Activated CD4-positive, alpha-beta T cell treated with anti-CD3 and anti-CD28 coated beads, Interleukin-2, Interleukin-6, amounts not matched to agents 100 ng/mL and 50 ng/mL, durations not matched to agents 16 hours and 8 hours (primary cell): ENCODE measurements at places on chromosomes 1 and 21.

DNA sequence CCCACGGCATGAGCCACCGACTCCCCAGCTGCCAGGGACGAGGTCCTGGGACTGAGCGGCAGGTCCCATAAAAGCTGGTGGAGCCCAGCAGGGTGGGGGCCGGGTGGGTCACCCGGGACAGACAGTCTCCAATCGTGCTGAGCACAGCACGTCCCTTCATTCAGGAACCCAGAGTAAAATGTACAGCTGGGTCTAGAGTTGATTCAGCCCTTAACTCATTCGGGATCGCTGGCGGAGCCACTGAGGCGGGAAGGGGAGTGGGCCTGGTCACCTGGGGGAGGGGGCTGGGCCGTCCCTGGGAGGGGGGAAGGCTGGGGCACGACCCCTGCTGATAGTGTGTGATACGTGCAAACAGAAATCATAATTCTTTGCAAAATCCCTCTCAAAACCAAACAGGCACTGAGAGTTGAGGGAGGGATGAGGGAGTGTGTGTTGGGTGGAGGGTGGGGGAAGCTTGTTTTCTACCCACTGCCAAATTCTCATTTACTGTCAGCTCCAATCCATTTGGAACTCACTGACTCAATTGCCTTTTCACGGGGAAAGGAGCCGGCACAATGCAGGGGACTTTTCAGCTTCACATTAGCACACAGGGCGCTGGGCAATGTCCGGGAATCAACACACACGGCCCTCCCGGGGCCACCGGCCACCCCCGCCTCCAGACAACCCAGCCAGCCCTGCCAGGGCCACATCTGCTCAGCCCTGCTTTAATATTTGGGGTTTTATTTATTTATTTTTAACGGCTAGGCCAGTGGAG is 13.8 kb downstream of the CASZ1 start:
- no peak for DNase-seq

DNA sequence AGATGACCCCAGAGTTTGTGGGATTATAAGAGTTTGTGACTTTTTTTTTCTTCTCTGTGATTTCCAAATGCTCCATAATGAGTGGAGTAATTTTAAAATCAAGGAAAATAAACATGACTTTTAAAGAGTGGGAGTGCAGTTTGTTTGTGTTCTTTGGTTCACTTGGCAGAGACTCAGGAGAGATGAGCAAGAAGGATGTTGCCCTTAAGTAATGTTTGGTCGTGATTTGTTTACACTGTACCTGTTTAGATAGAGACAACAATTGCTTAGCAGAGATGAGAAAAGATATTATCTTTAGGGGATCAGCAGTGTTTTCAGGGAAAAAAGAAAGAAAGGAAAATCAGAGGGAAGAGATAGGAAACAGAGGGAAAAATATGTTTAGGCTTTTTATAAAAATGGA is 170.8 kb downstream of the ADSS2 start:
- no peak for DNase-seq

DNA sequence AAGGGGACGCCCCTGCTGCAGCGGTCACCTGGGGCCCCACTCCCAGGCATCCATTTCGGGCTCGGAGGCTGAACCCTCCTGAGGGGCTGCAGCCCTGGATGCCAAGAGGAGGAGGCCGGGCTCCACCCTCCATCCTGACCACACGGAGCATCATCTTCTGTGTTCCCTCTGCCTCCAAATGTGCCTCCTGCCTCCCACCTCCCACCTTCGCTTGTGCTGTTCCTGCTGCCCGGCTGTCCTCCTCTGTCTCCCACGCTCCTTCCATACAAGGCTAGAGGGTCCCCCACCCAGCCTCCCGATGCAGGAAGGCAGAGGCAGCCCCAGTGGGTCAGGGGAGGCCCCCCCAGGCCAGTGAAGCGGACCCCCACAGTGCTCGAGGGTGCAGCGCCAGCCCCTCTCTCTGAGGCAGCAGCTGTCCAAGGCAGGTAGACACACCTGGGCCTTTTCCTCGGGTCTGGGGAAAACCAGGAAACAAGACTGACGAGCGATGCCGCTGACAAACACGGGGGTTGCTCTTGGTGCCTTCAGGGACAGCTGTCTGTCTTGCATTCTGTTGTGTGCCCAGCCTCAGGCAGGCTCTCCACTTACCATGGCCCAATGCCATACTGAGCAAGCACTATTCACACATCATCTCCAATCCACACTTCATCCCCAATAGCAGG is 16.8 kb upstream of the PLEKHG5 start:
- no peak for DNase-seq

GRCh38 chr21:36175771-36176565 is 19.3 kb downstream of the DOP1B start:
- no peak for DNase-seq

DNA sequence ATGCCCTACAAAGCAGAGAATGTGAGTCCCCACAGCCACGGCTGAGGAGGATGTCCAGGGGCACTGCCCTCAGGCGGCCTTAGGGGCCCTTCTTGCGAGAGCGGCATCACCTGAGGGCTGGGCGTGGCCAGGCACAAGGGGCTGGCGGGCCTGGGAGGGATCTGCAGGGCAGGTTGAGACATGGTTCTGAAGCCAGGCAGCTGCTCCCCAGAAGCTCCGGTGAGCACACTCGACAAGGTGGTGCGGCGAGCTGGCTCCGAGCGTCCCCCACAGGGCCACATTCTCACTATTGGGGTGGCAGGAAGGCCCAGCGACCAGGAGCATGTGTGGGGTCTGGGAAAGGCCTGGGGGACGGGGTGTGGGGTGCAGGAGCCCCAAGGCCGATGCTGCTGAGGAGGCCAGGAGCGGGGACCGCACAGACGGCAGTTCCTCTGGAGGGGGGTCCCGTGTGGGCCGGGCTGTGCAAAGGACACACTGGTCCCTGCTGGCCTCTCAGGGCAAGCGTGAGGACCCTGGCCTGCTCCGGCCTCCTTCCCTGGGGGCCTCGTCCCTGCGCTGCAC is 47.2 kb downstream of the MORN1 start:
- DNase-seq, result no peak

DNA sequence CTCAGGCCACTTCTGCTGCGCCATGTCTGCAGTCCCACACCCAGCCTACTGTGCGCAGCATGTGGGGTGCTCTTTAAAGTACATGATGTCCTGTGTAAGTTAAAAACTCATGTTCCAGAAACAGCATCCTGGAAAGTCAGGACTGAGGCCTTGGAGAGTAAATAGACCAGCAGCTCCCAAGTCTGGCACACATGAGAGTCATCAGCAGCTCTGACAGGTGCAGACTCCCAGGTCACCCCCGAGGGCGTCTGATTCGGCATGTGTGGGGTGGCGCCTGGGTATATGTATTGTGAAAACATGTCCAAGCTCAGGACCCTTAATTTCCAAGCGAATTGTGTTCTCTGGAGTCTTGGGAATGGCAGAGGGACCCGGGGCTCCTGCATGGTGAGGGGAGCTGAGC is 120.1 kb upstream of the RUNX3 start:
- DNase-seq, result no peak

DNA sequence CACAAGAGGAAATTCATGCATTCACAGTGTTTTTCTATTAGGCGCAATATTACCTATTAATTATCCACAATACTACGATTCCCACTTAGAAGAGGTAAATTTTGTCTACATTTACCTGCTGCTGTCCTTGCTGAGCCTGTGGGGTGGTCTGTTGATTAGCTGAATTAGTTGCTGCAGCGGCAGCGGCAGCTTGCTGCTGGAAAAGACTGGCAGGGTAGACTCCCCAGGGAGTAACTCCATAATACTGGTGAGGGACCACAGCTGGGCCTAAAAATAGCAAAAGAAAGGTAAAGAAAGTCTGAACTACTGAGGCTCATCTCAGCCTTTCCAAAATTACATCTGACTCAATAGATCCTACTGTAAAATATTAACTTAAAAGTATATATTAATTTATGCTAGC is 66.0 kb upstream of the SDC3 start:
- DNase-seq, result no peak

DNA sequence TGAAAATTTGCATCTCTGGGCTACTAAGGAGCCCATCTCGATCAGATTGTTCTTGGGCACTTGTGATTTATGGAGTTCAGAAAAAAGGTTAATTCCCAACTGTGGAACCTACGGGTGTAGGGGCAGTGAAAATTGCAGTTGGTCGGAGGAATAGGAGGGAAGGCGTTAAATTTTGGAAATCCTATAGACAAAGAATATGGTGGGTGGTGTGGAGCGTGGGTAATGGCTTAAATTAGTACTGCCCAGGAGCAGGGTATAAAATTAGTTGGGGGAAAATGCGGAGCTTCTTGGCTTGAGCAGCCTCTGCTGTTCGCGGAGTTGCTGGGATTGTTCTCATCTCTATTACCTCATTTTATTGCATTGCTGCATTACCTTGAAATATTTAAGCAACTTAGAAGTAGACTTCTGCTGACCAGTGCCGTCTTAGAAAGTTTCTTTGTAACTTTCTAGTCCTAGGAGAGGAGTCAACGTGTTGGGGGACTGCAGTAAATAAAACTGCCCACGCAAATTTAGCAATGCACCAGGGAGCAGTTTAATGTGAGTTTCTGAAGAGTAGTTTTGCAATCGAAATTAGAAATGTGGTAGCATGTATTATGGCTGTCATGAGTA is 514 bp downstream of the S1PR1 start:
- peak; percentile 35 for DNase-seq

DNA sequence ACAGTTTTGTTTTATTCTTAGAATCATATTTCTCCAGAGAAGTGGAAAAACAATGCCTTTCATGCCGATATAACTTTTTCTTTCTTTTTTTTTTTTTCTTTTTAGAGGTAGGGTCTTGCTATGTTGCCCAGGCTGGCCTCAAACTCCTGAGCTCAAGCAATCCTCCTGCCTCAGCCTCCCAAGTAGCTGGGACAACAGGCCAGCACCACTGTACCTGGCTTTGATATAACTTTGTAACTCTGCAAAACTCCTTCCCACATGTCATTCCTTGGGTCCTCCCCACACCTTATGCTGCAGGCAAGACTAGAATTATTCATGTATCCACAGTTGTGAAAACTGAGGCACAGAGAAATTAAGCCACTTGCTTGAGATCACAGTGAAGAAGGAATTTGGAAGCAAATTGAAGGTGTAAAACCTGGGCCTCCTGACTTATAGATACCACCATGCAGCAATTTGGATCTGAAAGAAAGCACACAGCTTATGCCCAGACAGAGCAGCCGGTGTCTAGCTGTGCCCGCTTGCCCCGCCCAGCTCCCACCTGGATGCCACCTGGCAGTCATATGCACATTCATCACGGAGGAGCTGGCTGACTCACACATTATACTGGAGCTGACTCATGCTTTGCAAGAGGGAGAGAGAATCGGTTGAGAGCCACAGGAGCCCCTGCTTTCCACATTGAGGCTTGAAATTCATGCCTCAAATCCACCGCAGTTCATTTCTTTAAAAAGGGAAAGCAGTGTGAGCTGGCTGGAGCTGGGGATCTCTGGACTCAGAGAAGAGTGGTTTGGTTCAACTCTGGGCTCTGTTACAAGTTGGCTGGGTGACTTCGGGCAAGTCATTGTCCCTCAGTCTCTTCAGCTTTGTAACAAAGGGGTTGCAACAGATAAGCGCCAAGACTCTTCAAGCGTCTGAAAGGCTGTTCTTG is 8.3 kb upstream of the SLC2A1 start:
- DNase-seq, result peak; percentile 45

GRCh38 chr1:14773396-14774025 is 175.0 kb downstream of the KAZN start:
- DNase-seq, result no peak

DNA sequence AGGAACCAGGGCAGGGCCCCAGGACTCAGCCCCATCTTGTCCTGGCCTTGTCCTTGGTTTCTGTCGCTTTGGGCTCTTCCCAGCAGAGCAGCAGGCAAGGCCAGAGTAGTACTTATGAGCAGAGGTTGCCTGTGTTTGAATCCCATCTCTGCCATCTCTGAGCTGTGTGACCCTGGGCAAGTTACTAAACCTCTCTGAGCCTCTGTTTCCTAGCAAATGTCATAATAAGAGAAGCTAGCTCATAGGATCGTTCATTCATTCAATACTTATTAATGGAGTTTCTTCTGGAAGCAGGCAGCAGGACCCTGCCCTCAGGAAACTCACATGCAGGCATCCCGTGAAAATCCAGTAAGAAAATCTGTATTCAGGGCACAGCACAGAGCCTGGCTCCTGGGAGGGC is 84.3 kb downstream of the FBXO2 start:
- no peak for DNase-seq

DNA sequence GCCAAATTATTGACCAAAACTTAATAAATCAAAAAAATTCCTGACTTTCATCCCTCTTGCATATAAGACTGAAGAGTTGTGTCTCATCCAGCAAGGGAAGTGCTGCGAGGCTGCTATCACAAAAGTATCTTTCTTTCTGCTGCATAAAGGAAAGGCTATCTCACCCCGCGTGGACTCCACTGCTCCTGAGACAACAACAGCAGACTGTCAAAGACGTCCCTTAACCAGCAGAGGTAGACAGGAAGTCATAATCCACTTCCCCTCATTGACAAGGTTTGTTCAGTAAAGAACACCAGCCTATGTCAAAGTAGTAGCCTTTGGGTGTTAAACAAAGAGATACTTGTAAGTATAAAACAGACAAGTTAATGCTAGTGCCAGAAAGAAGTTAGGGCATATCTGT is 29.4 kb downstream of the VPS26C start:
- no peak for DNase-seq

DNA sequence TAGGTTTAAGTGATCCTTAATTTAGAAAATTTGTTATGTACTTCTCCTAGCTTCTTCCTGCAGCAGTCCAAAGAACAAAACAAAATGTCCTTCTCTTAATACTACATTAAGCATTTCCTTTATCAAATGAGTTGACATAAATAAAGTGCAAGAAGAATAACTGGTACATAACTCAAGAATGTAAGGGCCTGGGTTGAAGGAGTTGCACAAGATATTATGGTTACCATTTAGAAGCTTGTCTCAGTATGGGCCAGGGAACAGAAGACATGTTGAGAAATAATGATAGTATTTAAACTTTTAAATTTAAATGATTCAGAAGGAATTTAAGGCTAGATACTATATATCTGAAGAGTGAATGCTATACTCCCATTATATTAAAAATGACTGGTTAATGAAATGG is 23.5 kb downstream of the SUCO start:
- no peak for DNase-seq

DNA sequence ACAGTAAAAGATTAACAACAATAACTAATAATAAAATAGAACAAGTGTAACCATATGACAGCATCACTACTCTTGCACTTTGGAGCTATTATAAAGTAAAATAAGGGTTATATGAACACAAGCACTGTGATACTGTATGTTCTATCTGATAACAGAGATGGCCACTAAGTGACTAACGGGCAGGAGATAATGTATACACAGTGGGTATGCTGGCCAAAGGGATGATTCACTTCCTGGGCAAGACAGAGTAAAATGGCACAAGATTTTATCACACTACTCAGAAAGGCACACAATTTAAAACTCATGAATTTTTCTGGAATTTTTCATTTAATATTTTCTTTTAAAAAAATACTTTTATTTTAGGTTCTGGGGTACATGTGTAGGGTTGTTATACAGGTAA is 12.3 kb downstream of the SLC9C2 start:
- DNase-seq, result no peak
